ENCODE measurements at places on chromosomes 6 and 20.
A peak's percentile ranks its signal among the peaks of the same experiment; 100 is the strongest.

DNA sequence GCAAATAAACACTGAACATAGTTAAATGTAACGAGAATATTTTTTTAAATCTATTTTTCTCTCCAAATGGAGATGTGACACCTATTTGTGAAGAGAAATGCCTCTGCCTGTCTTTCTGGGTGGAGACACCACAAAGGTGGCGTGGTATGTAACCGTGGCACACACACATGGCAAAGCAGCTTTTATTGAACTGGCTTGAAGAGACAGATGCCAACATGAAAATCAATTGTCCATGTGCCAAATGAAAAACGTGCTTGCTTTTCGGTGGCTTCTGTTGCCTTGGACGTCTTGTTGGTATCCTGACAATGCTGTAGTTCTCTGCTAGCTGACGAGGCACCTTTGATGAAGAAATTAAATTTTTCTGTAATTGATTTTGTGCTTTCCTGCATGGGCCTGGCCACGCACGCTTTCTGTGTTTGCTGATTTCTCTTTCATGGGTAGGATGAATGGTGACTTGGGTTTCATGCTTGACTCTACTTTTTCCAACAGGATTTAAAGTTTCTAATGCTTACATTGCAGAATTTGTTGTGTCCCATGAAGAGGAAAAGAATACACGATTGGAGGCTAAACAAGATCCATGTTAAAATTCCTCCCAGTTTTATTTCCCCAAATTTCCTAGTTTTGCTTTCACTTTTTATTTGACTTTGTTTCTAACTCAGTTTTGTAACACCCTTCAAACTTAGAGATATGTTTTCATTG lies 202.6 kb downstream of the TMEM242 start:
- DNase-seq = no peak

DNA sequence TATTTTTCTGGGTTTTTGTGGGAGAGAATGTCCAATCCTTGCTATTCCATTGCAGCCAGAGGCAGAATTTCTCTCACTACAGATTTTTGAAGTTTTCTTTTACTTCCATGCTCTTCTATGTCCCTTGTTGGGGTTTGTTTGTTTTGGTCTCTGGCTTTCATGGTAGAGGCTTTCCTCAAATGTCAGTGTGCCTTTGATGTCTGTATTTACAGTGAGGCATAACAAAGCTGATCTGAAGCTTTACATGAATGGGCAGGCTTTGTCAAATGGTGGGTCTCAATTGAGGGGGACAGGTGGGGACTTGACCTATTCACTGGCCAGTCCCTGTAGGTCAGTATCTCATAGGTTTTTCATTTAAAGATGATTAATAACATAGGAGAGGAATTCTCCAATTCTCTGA lies 8.6 kb upstream of the CARMIL1 start:
- DNase-seq = no peak

GRCh38 chr20:32448306-32449056 lies 90.3 kb downstream of the ASXL1 start:
- DNase-seq = no peak

DNA sequence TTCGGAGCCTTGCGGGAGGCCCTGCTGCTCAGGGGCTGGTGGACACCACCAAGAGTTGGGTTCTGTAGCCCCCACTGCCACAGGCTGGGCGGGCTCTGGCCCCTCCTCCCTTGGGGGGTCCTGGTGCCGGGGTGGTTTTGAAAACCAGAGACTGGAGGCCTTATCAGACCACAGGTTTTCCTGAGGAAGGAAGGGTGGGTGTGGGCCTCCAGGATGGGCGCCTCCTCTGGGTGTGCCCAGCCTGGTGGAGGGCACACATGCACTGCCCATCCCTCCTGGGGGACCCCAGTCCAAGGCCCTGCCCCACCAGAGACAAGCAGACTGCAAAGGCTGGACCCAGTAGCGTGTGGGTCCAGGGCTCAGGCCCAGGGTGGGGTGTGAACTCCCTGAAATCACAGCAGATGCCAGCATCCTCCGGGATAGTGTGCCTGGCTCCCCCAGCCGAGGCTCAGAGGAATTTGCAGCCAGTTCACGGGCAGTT lies 13.5 kb upstream of the ZBTB46 start:
- no peak for DNase-seq

DNA sequence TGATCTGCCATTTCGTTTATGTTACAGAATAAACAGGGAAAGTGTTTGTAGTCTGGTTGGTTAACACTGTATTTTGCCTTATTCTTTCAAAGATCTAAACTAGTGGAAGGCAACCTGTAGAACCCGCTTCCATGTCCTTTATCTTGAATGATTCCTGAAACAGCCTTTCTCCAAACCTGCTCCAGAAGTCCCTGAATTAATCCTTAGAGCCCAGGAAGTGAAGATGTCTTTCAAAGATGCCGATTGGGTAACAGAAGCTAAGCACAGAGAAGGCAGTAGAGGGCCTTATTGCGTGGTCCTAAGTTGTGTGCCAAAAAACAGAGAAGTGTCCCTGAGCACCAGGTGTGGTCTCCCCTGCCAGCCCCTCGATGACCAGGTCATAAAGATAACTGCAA lies 19.2 kb upstream of the ZSCAN16 start:
- DNase-seq = no peak

- DNase-seq = no peak
Observed at GRCh38 chr6:140636271-140636907, 1261.9 kb upstream of the CITED2 start.

GRCh38 chr6:7145885-7146828 lies 38.4 kb downstream of the RREB1 start:
- DNase-seq = no peak

- DNase-seq = no peak
Observed at GRCh38 chr6:149168968-149169367, 148.5 kb upstream of the TAB2 start.

GRCh38 chr6:35360349-35361138 lies 18.2 kb downstream of the PPARD start:
- DNase-seq = no peak

DNA sequence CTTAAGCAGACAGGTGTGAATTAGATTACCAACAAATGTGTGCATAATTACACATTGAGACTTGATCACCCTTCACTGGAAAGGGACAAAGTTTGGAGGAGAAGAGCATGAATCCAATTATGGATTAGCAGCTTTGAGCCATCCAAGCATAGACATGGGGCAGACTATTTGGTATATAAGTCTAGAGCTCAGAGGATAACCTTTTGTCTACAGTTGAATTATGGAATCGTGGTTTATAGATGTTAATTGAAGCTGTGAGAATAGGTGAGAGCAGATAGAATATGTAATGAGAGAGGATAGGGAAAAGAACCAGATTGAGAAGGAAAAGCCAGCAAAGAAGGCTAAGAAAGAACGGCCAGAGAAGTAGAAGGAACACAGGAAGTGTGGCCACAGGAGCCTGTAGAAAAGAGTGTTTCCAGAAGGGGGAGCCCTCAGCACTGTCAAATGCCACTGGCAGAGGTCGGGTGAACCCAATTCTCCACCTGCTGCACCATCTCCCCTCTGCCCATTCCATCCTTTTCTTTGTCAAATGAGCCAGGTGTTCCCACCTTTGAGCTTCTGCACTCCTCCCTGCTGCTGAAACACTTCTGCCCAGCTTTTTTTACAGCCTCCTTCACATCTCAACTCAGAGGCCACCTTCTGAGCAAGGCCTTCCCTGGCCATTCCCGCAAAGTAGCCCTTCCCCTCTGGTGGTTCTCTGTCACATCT lies 7.3 kb downstream of the DNTTIP1 start:
- peak; percentile 52 for DNase-seq

DNA sequence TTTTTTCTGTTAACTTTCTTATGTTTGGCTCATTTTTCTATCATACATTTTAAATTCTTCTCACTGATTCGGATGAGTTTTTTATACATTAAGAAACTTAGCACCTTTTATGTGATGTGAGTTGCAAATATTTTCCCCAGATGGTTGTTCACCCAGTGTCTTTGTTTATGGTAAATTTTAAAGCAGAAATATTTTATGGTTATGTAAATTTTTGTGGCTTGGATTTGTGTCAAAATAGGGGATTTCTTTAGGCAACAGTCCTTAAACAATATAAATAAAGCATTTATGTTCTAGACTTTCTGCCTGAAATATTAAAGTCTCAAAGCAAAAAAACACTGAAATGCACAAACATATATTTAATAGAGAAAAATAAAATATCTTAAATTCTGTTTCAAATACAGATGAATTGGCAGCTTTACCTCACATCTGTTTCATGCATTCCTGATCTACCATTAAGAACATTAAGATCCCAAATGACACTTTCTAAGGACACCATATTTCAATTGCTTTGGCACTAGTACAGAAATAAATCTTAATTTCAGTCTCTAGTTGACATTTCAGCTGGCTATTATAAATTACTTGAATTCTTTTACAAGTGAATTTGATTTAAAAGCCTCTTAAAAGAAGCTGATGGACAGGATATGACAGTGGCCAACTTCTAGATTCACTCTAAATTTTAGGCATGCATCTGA lies 646.6 kb downstream of the HACE1 start:
- no peak for DNase-seq

DNA sequence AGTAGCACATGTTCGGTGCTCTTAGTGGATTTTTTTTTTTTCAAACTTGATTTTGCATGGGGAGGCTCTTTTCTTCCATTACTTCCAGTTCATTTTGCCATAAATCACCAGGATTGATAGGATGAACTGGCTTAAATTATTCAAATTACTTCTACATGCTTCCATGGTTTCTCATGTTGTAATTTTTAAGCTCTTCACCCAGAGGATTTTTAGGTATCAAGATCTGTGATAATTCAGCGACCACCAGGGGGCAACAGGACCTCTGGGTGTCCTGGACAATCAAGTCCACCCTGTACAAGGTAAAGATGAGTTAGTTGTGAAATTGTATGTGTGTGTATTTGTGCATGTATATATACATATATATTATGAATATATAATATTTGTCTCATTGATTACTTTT lies 4.2 kb upstream of the EPHA7 start:
- DNase-seq = no peak

GRCh38 chr6:74284284-74284683 lies 588.3 kb downstream of the CD109 start:
- DNase-seq = no peak

- no peak for DNase-seq
Observed at GRCh38 chr6:139482287-139482686, 107.8 kb upstream of the CITED2 start.

DNA sequence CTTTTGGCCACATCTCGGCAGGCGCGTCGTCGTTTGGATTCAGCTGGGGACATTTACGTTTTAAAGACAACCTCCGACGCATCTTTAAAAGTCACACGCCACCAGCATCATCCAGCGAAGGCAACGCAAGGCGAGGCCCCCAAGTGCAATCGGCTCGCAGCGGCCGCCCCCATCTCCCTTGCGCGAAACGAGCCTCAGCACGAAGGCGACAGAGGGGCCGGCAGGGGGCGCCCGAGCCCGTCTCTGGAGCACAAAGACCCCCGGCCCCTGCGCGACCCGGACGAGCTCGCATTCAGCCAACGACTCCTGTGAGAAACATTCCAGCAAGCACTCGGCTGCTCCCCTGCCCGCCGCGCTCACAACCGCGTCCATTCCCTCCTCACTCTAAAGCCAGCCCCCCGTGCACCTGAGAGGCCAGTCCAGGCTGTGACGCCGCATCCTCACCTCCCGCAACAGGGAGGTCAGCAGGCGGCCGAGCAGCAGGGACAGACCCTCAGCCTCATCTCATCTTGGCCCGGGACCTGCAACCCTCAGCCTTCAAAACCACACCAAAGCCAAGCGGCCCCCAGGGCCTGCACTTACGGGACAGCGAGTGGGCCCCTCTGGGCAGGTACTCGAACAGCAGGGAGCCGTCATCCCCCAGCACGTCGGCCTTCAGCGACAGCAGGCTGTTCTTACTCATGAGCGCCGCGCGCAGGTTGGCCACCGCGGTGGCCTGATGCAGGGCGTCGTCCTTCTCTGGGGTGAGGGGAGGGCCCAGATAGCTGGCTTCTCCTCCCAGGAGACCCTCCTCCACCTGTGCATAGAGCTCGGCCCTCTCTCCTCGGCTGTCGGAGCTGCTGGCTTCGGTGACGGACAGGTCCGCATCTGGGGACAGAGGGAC lies 35.8 kb downstream of the SLC2A4RG start:
- DNase-seq = peak; percentile 26

DNA sequence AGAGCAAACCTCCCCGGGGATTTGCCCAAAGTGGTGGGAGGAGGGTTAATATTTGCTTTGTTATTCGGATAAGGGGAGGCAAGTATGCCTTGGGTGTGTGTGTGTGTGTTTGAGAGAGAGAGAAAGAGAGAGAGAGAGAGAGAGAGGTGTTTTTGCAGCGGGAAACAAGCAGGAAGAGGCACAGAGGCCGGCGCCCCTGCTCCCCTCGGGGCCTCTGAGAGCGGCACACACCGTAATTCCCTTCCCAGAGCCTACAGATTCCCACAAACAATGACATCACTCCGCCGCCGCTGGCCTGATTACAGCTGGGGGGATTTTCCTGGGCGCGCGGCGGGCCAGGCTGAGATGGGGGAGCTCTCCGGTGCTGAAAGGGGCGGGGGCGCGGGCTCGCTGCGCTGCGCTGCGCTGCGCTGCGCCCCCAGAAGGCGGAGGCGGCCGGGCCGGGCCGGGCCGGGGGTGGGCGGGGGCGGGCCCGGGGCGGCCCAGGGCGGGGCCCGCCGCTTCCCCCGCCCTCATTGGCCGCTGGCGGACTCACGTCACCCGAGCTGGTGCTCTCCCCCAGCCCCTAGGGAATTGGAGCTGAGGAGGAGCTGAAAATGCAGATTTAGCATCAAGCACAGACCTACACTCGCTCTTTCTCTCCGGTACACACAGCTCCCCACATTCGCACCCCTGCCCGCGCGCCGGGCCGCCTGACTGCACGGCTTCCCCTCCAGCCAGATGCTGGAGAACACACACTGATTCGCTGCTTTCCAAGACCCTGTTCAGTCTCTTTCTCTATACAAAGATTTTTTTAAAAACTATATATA lies at the start of gene PCSK2:
Gene PCSK2 (plus strand): TSS at position 631 of the 809 bp plus-strand sequence. CDS start 266 bp downstream, outside the sequence.
- no peak for DNase-seq

- DNase-seq = no peak
Observed at GRCh38 chr6:144279484-144280150, 5.5 kb upstream of the UTRN start.

DNA sequence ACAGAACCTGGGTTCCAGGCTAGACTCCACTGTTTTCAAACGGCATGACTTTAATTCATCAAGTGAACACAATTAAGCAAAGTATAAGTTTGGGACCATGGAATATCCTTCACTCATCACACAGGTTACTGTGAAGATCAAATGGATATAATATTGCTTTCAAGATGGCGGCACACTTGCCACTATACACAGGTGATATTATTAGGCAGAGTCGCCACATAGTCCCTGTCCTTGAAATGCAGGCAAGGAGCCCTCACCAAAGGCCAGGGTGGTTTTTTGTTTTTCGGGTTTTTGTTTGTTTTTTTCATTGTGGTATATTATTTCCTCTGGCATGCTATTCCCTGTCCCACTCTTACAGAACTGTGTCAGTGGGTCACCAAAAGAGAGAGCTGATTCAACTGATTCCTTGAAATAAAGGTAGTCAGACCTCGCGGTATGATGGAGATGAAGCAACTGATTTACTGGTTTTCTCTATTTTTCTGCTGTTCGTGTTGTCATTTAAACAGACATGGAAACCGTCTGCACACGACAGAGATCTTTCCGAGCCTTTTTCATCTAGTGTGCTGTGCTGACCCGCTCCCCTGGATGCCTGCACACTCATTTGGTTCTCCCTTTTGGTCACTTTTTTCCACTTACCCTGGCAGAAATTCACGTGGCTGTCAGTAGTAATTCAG lies 29.7 kb downstream of the MYB start:
- no peak for DNase-seq

All from stimulated activated CD4-positive, alpha-beta T cell treated with anti-CD3 and anti-CD28 coated beads, Interleukin-12 subunit alpha, Interleukin-12 subunit beta, amount 100 ng/mL, for 24 hours (primary cell).